ENCODE measurements at places on chromosomes 3 and 15. TPM values are rescaled to one million over a fixed set of nuclear protein-coding genes. Genes with fewer than 3 reads are reported as not detected.

GOLGA6L4 gene
- total RNA-seq = 0.83 TPM

DNA sequence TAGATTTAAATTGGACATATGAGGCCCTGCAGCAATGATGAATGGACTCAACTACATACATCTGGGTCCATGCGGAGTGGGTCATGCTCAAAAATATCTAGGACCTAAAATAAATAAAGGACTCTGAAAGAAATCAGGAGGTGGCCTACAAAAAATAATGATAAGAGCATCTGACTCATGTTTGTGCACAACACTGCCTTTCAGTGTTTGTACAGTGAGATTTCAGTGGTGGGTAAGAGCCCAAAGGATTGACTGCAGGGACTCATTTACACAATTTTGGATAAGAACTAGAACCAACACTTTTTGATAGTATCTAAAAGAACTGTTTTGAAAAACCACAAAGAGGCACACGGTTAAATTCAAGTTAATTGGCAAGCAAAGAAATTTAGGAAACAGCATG is 285.5 kb downstream of the SLC9A9 start:
- no peak for DNase-seq
- H3K27me3 ChIP-seq = no peaks in the 10 kb centered on the region
- H3K4me1 ChIP-seq = no peaks in the 10 kb centered on the region
- H3K36me3 ChIP-seq = no peaks in the 10 kb centered on the region

DNA sequence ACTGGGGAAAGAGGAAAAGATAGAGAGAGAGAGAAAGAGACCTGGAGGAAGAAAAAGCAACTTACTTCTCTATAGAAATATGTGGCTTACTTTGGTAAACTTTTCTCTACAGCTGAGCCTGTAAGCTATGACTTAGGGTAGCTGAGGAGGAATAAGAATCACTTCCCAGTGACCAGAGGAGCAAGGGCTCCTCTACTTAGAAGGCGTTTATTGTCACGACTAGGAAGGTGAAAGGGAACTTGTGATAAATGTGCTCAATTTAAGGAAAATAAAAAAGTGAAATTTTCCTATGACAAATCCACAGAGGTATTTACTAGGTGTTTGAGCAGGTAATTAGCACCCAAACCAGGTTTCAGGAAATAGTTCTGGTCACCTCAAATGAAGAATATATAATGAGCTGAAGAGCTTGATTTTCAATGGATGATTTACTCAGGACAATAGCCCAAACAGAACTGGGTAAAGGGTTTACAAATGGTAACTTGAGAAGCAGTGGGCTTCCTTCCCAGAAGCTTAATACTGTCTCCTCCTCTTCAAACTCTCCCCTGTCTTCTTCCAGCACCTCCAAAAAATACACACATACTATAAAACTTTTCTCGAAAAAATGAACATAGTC is 46.1 kb downstream of the SOX2 start:
- no peak overlapping the region for H3K4me3 ChIP-seq
- H3K4me1 ChIP-seq = no peaks in the 10 kb centered on the region
- no peaks in the 10 kb centered on the region for H3K36me3 ChIP-seq
- no peak overlapping the region for H3K27ac ChIP-seq
- no peak for DNase-seq

- DNase-seq = no peak
- no peaks in the 10 kb centered on the region for H3K27me3 ChIP-seq
- peaks cover 11% of the 10 kb centered on the region for H3K4me1 ChIP-seq
- no peak overlapping the region for H3K4me3 ChIP-seq
- no peak overlapping the region for H3K27ac ChIP-seq
Measured at GRCh38 chr3:194925614-194926013, 239.9 kb downstream of the FAM43A start.

Measured in IMR-90 (cell line).